ENCODE measurements at places on chromosomes 4 and X.

DNA sequence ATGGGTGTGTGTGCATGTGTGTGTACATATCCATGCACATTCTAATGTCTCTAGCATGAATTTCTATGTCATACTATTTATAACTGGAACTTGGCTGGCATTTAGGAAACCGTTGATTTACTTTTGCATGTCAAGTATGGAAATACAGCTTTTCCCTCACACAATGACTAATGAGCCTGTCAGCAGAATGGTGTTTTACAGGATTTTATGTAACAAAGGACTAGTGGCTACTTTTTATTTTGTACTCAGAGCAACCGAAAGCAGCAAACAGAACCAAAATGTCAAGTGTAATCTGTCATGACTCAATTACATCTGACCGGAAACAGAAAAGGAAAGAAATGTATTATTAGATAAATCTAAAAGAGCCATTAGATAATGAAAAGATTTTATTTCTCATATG lies 1911.5 kb upstream of the AGA start:
- DNase-seq, result no peak

GRCh38 chr4:168451331-168451730 lies 29.0 kb downstream of the DDX60L start:
- DNase-seq, result no peak

- DNase-seq, result no peak
These were observed 89.7 kb downstream of the BCOR start for GRCh38 chrX:40007756-40008705.

DNA sequence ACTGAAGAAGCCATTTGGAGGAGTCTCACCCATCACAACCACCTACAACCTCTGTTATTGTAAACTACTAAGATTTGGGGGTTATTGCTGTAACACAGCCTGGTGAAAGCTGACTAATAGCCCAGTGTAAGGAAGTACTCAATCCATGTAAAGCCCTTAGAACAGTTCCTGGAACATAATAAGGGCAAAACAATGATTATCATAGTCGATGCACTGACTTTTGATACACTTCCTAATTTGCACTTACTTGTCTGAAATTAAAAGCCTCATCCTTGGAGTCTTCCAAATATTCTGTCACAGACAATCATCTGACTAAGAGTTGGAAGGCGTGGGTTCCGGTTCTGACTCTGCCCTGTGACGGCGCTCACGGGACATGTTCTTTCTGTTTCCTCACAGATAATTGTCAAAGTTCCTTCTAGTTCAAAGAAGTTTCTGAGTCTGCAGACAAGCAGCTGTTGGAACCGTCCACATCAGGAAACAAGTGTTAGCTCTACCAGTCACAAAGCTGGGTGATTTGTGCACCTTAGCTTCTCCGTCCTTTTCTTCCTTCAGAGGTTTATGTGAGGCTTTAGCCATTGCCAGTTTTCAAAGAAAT lies 33.4 kb upstream of the RASGEF1B start:
- DNase-seq, result peak; percentile 75

DNA sequence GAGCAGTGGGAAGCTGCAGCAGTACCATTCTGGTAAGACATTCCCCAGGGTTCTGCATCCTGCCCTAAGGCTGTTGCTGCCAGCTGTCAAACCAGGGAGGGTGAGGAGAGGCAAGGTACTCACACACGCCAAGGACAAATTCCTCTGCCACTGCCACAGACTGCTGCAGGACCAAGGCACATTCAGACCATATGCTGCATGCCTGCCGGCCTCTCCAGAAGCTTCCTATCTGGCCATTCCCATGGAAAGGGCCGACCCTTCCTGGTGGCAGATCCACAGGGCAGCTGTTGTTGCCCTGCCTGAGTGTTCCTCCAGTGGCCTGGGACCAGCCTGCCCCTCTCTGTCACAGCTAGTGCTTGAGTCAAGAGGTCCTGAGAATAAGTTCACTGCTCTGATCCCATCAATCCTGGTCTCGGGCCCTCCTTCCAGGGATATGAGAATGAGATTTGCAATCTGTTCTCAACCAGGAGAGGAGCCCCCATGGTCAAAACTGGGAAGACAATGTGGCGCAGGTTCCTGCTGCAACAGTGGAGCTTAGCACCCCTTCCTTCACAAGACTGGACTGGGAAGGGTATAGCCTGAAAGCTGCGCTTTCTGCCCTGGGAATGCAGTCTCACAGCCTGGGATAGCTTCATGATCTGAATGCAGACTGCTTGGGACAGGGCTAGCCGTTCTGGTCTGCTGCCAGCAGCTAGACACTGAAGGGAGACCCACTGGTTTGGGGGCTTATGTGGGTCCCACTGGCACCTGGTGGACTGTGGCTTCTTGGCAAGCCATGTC lies 342.5 kb upstream of the NDST3 start:
- DNase-seq, result no peak

DNA sequence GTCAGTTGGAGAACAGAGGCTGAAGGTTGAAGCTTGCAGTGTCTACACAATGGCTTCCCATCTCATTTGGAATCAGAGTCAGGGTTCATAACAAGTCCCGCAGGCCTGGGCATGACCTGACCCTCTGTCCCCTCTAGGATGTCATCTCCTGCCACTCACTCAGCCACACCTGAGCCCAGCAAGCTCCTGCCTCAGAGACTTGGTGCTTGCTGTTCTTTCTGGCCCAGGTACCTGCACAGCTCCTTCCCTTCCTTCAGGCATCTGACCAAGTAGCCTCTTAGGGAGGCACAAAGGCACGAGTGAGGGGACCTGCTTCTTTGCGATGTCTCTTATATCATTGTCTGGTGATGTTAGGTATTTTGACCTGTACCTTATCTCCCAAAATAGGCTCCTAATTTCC lies 9.0 kb downstream of the ZBTB49 start:
- no peak for DNase-seq

DNA sequence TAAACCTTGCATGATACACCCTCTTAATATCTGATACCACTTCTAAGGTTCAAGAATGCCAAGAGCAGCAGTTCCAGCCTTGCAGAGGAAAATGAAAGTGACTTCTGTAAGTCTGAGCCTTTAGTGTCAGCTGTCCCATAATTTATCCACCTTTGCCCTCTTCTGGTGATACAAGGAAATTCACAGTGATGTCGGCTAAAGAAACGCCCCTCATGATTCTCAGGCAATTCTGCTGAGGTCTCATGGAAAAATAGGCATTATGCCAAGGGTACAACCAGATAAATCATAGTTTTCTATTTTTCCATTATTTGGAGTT lies 172.2 kb upstream of the CXCL13 start:
- DNase-seq, result peak; percentile 68

DNA sequence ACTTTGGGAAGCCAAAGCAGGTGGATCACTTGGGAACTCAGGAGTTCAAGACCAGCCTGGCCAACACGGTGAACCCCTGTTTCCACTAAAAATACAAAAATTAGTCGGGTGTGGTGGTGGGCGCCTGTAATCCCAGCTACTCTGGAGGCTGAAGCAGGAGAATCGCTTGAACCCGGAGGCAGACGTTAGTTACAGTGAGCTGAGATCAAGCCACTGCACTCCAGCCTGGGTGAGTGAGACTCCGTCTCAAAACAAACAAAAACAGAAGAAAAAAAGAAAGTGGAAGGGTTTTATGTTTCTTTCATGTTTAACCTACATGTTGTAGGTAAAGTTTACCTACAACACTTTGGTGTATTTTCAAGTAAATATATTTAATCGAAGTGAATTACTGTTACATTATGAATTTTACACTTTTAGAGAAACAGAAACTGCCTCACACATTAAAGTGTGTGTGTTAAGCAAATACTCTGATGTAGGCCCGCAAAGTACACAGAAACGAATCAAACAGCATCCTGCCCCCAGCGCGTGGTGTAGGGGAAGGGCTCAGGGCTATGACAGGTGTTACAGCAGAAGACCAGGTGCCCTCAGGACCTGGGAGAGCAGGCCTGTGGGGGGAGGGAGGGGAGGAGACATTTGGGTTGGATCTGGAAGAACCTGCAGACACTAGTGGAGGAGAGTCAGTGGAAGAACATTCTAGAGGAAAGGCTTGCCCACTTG lies 39.0 kb downstream of the PTTG2 start:
- no peak for DNase-seq

DNA sequence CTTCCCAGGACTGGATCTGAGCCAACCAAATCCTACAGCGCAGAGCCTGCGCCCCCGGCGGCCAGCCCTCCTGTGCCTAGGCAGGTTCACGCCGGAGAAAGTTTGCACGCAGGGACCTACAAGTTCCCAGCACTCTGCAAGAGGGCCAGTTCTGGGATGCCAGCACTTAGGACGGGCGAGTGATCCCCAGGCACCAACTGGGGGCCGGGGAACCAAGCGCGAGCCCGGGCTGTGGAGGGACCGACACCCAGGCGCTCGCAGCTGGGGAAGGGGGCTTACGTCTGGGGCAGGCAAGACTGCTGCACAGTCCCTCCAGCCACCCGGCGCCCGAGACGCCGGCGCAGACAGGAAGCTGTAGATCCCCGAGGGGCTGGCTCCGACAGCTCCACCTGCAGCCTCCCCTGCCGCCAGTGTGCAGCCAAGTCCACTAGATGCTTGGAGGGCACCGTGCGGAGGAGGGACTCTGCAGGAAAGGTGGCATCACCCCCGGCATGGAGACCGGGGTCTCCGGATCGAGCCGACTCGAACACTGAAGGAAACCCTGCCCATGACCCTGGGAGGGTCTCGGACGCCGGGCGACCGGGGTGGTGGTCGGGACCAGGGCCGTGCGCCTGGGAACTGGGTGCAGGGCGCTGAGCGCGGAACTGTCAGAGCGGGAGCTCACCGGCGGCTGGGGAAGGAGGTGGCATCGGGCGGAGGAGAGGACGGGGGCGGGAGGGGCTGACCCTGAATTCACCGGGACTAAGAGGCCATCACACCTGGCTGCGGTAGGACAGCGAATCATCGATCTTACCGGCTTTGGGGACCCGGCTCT lies 566 bp downstream of the CORIN start:
- no peak for DNase-seq

Measured in hematopoietic multipotent progenitor cell treated with erythropoietin and hydrocortisone succinate and interleukin-3 and kit ligand, for 8 days (in vitro differentiated cells).